A172 (cell line): ENCODE measurements at places on chromosomes 3 and 15. TPM values are rescaled to one million over a fixed set of nuclear protein-coding genes. Genes with fewer than 3 reads are reported as not detected.

DNA sequence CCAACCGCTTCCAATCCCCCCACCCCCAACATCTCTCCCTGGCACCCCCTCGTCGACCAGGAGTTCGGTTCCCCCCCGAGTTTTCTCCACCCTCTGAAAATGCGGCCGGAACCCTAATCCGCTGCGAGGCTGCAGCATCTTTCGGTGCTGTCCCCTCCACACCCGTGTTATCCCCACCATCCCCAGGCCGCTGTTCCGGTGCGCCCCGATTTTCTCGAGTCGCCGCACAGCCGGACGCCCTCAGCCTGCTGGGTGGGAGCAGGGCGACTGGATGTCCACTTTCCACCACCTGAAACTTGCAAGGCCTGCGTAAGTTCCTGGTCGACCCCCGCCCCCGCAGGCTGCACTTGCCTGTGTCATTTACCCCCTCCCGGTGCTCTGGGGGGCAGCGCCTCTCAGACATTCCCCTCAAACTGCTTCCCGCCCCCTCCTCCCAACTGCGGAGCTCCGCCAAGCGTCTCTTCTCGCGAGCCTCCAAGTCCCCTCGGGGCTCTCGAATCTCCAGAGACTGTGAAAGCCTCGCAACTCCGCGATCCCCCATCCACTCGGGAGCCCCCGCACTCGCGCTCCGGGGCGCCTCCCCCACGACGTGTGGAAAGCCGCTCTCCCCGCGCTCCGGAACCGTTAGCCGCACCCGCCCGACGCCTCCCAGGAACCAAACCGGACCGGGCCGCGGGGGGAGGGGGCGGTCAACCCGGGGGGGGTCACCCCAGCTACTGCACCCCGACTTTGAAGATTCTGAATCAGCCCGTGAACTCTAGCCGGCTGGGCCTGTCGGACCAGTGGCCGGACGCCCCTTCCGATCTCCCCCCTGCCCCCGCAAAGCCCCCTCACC is 566 bp downstream of the ETV5 start:
- peak; percentile 51 for DNase-seq

DNA sequence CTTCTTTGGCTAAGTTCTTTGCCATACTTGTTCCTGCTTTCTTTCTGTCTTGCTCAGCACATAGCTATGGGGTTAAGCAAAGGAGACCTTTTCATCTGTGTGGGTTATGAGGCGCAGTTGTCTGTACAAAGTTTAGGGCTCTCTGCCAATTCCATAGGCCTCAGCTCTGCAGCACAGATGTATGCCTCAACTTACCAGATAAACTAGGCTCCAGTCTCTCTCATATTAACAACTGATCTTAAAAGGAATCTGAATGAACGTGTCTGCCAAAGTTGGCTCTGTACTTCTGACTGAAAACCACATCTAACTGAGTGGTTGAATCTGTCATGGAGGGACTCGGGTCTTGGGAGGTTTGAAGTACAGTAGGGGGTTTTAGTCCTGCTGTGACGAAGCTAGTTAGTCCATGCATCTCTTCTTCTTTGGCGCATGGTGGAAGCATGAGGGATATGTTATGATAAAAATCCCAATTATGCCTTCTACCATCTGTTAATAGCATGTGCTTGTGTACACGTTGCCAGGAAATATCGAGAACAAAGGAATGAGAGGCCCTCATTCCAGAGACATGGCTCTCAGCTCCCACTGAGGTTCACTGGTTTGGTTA is 114.6 kb upstream of the TSC22D2 start:
- DNase-seq, result no peak

Gene CD86
- total RNA-seq, result not detected in 2 replicates

Gene RPL15
- total RNA-seq, result 1,056 and 1,847 TPM in 2 replicates

DNA sequence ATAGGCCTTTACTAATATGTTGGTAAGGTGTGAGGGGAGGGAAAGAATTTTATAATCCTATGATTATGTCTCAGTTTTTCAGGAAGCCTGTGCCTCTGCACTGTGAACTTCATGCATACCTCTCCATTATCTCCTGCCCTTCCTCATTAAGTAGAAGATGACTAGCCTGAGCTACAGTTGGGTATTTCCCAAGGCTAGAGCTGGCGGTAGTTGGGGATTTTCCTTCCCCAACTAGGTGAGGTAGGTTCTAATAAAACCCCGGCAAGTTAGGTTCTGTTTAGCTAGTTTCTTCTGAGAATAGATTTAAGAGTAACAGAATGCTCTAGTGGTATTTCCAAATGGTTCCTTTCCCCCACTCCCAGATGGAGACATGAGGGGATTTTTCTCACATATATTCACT is 414.5 kb downstream of the GRM7 start:
- no peak for DNase-seq

- DNase-seq, result no peak
Measured at GRCh38 chr3:82145742-82146141, 384.3 kb upstream of the GBE1 start.

DNA sequence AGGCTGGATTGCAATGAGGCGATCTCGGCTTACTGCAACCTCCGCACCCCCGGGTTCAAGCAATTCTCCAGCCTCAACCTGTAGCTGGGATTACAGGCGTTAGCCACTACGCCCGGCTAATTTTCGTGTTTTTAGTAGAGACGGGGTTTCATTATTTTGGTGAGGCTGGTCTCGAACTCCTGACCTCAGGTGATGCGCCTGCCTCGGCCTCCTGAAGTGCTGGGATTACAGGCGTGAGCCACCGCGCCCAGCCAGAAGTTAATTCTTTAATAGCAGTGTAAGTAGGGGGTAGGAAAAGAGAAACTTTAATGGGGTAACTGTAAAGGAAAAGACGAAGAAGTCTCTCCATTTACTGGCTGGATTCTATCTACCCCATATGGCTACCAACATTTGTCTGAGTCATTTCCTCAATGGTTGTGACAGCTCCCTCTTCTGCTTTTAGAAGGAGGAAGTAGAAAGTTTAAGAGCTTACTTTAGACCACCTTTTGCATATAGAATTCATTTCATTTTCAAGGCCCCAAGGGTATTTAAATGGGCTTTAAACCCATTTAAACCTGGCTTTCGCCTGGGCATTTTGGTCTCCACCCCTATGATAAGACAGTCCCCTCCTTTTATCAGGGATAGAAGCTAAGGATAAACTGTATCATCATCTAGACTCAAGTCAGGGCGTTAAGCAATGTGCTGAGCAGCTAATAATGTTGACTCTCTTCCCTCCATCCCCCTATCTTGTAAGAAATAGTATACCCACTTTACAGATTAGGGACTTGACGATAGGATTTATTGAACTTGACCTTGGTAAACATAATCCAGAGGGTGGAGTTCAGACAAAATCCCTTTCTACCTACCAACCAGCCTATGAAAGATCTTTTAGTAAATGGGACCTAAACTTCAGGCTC is 1.1 kb upstream of the CDV3 start:
- DNase-seq, result peak; percentile 54

DNA sequence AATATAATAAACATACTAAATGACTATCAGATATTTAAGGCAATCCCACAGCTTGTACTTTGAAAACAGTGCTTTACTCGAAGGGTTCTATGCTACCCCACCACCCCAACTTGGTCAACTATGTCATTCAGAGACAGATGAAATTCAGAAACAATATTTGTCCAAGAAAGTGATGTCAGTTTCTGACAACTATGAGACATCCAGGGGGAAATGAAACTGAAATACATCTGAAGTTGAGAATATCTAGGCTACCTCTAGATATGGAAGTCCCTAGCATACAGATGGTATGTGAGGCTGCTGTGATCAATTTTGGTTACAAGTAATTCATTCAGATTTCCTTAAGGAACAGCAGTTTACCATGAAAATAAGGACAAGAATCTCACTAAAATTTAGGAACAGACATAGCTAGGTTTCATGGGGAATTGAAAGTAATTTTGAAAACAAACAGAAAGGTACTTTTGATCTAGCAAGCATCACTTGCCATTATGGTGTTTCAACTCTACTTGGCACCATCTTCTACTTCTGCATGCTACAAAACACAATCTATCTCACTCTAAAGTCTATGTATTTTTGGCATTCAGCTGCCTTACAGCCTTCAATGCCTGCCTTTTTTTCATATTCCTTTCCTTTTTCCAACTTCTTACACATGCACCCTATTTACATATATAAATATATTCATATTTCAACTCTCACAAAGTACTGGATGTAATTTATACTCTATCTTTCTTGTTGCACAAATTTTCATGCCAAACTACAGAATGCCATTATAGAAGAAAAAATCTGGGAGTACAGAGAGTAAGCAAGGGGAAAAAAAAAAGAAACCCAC is 21.7 kb downstream of the ATG3 start:
- DNase-seq, result no peak

DNA sequence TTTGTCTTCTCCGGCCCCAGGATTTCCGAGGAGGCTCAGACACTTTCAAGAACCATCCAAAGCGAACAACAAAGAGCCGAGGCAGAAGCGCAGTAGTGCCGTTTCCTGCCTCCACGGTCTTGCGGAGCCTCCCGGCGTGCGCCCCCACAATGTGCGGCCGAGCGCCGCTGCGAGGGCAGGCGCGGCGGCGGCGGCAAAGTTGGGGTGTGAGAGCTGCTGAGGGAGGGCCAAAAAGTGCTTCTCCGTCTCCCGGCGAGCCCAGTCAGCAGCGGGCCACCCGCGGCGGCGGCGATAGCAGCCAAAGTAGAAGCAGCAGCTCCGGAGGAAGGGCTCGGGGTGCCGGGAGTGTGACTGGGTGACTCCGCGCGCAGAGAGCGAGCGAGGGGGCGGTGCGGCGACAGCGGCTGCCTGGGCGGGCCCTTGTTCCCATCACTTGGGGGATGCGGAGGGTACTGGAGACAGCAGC is 749.1 kb downstream of the ROBO1 start:
- DNase-seq, result peak; percentile 32

Gene TRH
- total RNA-seq, result not detected in 2 replicates

Gene TGM4
- 0.10 and 0.65 TPM in 2 replicates for total RNA-seq

DNA sequence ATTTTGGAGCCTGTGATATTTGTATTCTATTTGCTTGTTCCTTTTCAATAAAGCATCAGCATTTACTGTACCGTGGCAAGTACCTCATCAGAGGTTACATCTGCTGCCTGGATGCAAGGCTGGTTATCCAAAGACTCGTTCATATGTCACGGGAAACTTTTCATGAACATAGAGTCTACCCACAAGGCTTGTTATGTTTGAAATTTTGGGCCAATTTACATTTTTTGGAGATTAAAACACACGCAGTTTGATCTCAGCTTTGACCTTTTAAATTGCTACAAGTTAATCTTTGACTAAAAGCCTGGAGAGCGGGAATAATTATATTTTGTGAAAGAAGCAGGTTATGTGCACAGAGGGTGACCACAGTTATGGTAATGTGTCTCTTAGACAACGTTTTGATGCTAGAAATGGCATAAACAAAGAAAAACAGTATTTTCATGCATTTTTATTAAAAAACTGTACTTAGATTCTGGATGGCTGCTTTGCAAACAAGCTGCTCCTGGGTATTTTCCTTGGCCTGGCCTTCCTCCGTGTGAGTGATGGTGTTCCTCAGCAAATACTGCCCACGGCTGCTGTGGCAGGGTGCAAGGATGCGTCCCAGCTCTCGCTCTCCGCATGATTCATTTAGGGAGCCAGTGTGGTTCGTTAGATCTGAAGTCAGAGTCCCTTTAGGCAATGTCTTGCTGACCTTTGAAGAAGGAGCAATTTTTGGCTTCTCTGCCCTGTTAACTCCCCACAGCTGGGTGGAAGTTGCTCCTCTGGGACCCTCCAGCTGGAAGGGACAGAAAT is 27.1 kb downstream of the CHST2 start:
- no peak for DNase-seq

GRCh38 chr3:113828600-113828999 is 10.0 kb upstream of the GRAMD1C start:
- no peak for DNase-seq

DNA sequence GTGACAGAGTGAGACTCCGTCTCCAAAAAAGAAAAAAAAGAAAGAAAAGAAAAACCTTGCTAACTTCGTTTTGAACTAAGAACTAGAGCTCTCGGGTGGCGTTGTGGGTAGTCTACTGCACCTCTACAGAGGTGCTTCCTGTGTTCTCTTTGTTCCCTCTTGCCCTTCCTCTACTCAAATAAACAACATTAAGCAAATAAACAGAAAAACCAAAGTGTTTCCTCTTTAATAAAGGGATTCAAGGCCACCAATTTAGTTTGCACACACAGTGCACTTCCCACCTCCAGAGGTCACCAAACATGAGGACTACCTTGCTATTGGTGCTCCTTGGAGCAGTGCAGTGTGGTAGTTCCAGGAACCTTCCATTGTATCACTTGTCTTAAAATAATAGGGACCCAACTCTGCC is 354.2 kb upstream of the TBL1XR1 start:
- no peak for DNase-seq

DNA sequence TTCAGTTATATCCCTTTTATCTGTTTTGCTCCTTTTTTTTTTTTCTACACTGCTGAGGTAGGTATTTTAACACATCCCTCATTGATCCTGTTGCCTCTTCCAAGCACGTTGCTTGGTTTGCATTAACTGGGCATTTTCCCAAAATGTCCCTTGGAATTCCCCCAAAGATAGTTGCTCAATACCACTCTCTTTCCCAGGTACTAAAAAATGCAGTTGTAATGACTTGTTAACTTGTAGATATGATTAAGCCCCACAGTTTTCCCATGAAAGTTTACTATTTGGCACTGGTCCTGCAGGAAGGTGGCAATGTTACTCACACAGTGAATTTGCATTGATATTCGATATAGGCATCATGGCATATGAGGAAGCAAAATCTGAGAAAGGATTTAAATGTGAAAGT is 67.1 kb downstream of the GRM7 start:
- no peak for DNase-seq

DNA sequence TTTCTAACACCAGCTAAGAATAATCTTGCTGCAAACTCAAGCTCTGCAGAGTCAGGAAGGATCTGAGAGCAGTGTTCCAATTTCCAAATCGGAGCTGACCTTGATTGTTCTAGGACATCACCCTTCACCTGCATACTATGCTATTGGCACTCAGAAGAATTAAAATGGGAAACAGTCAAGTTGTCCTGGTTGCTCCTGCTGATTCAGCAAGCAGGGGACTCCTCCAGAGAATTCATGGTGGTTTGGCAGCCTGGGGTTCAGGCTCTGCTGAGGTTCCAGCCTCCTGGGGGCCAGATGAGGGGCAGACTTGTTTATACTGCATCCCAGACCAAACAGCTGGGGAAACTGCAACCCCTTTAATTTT is 213.7 kb upstream of the ADAMTS9 start:
- no peak for DNase-seq

DNA sequence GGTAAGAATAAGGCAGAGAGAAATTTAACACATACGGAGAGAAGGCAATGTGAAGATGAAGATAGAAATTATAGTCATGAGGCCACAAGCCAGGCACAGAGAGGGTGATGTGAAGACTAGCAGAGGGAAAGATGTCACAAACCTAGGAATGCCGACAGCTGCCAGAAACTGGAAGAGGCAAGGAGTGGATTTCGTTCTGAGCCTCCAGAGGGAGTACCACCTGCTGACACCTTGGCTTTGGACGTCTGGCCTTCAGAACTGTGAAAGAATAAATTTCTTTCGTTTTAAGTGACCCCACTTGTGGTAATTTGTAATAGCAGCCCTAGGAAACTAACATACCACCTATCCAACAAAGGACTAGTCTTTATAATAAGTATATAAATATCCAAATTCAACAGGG is 5.0 kb upstream of the SGO1 start:
- no peak for DNase-seq

Gene C3orf70
- total RNA-seq, result 2.1 and 2.4 TPM in 2 replicates

Gene ZCWPW2
- total RNA-seq, result not detected in 2 replicates

- DNase-seq, result peak; percentile 52
Measured at GRCh38 chr15:91302588-91303439, 202.8 kb downstream of the SV2B start.

- peak; percentile 38 for DNase-seq
Measured at GRCh38 chr3:124246949-124247348, 255.0 kb upstream of the ROPN1 start.
